Thyroid gland (tissue), 4 donors: ENCODE measurements at places on chromosomes 4 and X.

DNA sequence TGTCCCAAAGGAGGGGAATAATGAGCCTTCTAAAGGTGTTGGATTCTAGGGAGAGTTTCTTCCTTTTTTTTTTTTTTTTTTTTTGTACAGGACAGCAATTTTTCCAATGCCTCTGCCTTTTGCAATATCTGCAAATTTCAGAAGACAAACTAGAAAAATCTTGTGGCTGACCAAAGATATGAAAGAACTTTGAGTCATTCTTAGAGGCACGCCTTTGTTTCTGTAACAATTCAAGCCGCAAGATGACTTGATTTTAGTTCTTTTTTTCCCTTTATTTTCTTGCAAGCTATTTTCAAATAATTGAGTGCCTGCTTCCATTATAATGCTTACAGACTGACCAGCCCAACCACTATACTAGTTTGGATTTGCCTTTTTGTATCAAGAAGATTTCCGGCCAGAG is 47.6 kb upstream of the UXT start:
- H3K4me1 ChIP-seq: no peaks in the 10 kb centered on the region
- H3K27me3 ChIP-seq: no peaks in the 10 kb centered on the region
- no peaks in the 10 kb centered on the region for H3K36me3 ChIP-seq

GRCh38 chr4:105458001-105458400 is 15.9 kb downstream of the PPA2 start:
- H3K36me3 ChIP-seq: no peaks in the 10 kb centered on the region
- no peaks in the 10 kb centered on the region for H3K27me3 ChIP-seq
- no peak overlapping the region for H3K27ac ChIP-seq

DNA sequence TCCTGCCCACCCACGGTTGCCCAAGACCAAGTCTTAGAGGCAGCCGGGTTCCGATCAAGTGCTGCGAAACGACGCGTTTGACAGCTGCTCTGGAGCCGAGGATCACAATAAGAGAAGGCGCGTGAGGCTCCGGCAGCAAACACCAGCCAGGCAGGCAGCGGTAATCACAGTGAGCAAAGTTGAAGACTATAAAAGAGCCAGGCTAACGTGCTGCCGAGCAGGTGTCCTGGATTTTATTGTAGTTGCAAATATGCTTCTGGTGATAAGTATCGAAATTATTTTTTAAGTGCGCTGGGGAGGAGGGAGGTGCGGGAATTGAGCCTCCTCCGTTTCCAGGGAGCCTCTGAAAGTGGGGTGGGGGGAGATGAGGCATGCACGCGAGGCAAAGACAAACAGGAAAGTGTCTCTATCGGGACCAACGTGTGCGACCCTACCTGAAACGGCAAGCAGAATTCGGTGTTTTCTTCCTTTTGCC is 590 bp downstream of the GABRA2 start:
- no peak overlapping the region for H3K4me3 ChIP-seq
- DNase-seq: peak; percentile 14
- no peaks in the 10 kb centered on the region for H3K36me3 ChIP-seq

GRCh38 chr4:187770345-187770744 is 225.2 kb upstream of the ZFP42 start:
- no peaks in the 10 kb centered on the region for H3K27me3 ChIP-seq
- no peak overlapping the region for H3K4me3 ChIP-seq
- DNase-seq: no peak
- H3K27ac ChIP-seq: no peak overlapping the region
- no peaks in the 10 kb centered on the region for H3K36me3 ChIP-seq

- peak; percentile 73 for DNase-seq
- H3K4me1 ChIP-seq: no peaks in the 10 kb centered on the region
- no peak within 1 kb of the TSS for H3K27ac ChIP-seq
- H3K27me3 ChIP-seq: no peaks in the 10 kb centered on the region
Measured at GRCh38 chrX:102515975-102516941, at the start of gene TMSB15A. Gene TMSB15A, minus strand, starts transcription at chrX:102516739.

DNA sequence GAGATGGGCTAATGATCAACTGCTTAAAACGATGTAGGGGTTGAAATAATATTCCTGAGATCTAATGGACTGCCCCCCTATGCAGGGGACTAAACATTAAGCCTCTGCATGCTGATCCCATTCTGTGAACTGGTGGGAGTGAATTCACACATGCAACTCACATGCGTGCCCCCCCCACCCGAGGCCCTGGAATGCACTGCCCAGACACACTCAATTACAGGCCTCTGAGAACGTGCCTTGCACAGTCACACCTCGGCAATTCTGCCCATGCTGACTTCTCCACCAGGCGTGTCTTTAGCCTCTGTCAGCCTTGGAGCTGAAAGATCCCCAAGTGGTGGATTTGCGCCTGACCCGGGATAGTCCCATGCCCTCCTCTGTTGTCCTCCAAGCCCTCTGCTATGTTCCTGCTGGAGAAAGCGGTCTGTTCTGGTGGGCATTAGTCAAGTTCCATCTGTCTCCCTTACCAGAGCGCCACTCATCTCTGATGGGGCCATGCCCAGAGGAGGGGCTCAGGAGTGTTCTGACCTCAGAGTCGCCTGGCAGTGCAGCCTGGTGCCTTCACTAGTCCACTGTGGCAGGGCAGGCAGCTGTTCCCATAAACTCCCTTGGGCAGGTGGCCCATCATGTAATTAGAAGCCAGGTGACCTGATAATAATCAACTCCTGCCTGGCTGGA is 86.5 kb downstream of the DRD5 start:
- no peaks in the 10 kb centered on the region for H3K27me3 ChIP-seq
- H3K27ac ChIP-seq: no peak overlapping the region
- DNase-seq: no peak
- H3K4me3 ChIP-seq: no peak overlapping the region

- H3K4me1 ChIP-seq: no peaks in the 10 kb centered on the region
- no peak overlapping the region for H3K27ac ChIP-seq
- DNase-seq: no peak
- H3K4me3 ChIP-seq: no peak overlapping the region
- H3K27me3 ChIP-seq: no peaks in the 10 kb centered on the region
Measured at GRCh38 chrX:96752781-96753180, 68.1 kb downstream of the DIAPH2 start.

- peak overlapping the region; percentile 97 for H3K27ac ChIP-seq
- peak overlapping the region; percentile 69 for H3K4me3 ChIP-seq
- peak; percentile 70 for DNase-seq
- H3K27me3 ChIP-seq: no peaks in the 10 kb centered on the region
Measured at GRCh38 chr4:10115797-10116568, 616 bp downstream of the WDR1 start.

- H3K27me3 ChIP-seq: no peaks in the 10 kb centered on the region
- H3K36me3 ChIP-seq: no peaks in the 10 kb centered on the region
- no peak for DNase-seq
- H3K4me1 ChIP-seq: no peaks in the 10 kb centered on the region
- H3K27ac ChIP-seq: no peak overlapping the region
- no peak overlapping the region for H3K4me3 ChIP-seq
Measured at GRCh38 chr4:142929526-142929925, 83.4 kb upstream of the INPP4B start.

DNA sequence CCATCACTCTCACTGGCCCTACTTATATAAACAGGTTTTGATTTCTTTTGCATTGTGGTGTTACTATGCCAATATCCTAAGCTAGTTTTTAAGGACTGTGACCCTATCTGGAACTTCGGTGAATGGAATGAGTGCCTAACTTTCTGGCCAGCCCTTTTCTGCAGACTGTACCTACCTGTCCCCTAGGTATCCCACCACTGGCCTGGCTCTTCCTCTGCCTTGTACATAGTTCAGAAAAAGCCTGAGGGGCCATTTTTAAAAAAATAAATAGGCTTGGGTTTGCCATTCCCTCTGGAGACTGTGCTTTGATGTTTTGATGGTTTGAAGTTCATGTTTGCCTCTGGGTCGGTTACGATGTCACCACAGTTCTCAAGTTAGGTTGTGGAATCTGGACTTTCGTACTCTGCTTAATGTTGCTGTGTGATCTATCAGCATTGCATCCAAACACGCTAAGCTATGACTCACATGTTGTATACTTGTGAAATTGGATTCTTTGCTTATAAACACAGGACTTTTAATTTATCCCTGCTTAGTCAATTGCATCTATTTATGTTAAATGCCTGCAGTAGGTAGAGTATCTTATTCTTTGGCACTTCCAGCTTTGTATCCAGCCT is 182.0 kb downstream of the ANKRD50 start:
- H3K27ac ChIP-seq: no peak overlapping the region
- H3K36me3 ChIP-seq: no peaks in the 10 kb centered on the region
- H3K27me3 ChIP-seq: no peaks in the 10 kb centered on the region
- H3K4me3 ChIP-seq: no peak overlapping the region

GRCh38 chr4:10877076-10877475 is 192.5 kb upstream of the CLNK start:
- no peaks in the 10 kb centered on the region for H3K4me1 ChIP-seq
- no peak overlapping the region for H3K4me3 ChIP-seq
- no peak overlapping the region for H3K27ac ChIP-seq

- no peaks in the 10 kb centered on the region for H3K27me3 ChIP-seq
- no peaks in the 10 kb centered on the region for H3K36me3 ChIP-seq
- no peak for DNase-seq
- no peaks in the 10 kb centered on the region for H3K4me1 ChIP-seq
Measured at GRCh38 chr4:141511055-141511454, 125.3 kb upstream of the IL15 start.

- H3K4me3 ChIP-seq: no peak overlapping the region
- no peaks in the 10 kb centered on the region for H3K4me1 ChIP-seq
- no peak overlapping the region for H3K27ac ChIP-seq
- no peak for DNase-seq
Measured at GRCh38 chrX:148535639-148536038, 35.2 kb downstream of the AFF2 start.

GRCh38 chrX:24253030-24253429 is 60.8 kb downstream of the SUPT20HL2 start:
- no peaks in the 10 kb centered on the region for H3K36me3 ChIP-seq
- DNase-seq: no peak
- H3K4me1 ChIP-seq: no peaks in the 10 kb centered on the region

- no peaks in the 10 kb centered on the region for H3K36me3 ChIP-seq
- H3K4me3 ChIP-seq: no peak overlapping the region
- no peaks in the 10 kb centered on the region for H3K4me1 ChIP-seq
- H3K27me3 ChIP-seq: no peaks in the 10 kb centered on the region
- no peak overlapping the region for H3K27ac ChIP-seq
- peak; percentile 46 for DNase-seq
Measured at GRCh38 chr4:156638925-156639605, 332.5 kb downstream of the PDGFC start.

DNA sequence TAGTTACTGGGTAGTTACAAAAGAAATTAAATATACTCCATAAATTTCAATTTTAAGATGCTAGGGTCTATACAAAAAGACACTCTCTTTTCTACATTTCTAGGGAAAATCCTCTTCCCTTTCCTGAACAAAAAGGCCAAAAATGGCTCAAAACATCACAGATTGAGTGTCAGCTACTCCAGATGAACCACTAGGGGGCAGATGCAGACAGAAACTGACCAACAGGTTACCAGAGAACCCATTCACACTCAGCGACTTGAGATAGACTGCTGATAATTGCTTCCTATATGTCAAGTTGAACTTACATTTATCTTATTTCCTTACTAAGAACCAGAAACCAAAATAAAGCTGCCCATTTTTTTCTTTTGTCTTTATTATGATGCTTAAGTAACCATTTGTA is 83.4 kb upstream of the MID1IP1 start:
- H3K4me3 ChIP-seq: no peak overlapping the region
- H3K36me3 ChIP-seq: no peaks in the 10 kb centered on the region
- no peak for DNase-seq

DNA sequence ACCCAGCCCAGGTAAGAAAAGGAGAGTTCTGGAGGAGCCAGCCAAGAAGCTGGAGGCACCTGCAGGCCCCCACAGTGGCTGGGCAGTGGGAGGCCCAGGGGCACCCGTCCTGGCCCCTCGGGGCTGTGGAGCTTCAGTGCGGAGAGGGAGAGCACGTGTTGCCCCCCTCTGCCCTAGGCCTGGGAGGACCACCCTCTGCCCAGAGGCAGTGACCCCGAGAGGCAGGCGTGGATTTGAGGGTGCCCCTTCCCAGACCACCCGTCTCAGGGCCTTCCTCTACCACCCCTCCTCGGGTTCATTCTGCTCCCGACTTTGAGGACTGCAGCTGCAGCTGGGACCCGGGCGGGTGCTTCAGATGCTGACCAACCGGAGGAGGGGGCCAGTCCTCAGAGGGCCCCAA is 12.1 kb upstream of the HGFAC start:
- H3K4me3 ChIP-seq: no peak overlapping the region
- DNase-seq: no peak
- H3K27ac ChIP-seq: no peak overlapping the region
- no peaks in the 10 kb centered on the region for H3K4me1 ChIP-seq
- H3K36me3 ChIP-seq: peaks cover 5% of the 10 kb centered on the region

DNA sequence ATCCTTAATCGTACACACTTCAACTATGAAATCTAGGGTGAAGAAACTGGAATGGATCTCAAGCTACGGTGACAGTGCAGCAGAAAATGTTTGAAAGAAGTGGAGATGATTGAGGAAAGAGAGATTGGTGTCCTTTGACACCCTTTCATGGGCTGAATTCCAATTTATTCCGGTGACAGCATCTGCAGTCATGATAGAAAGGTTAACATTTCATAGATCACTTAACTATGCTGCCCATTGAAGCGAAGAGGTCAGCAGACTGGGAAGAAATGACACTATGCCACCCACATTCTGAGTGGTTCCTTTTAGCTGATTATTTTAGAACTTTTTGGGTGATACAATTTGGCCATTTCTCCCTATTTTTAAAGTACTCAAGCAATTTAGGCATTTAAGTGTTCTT is 82.3 kb downstream of the DNAAF6 start:
- H3K4me1 ChIP-seq: no peaks in the 10 kb centered on the region
- H3K27ac ChIP-seq: no peak overlapping the region
- no peaks in the 10 kb centered on the region for H3K36me3 ChIP-seq
- no peaks in the 10 kb centered on the region for H3K27me3 ChIP-seq
- DNase-seq: no peak
- H3K4me3 ChIP-seq: no peak overlapping the region

GRCh38 chrX:129522184-129523078 is 859 bp downstream of the SMARCA1 start:
- H3K4me3 ChIP-seq: peak overlapping the region; percentile 51
- peak overlapping the region; percentile 93 for H3K27ac ChIP-seq
- H3K36me3 ChIP-seq: no peaks in the 10 kb centered on the region
- DNase-seq: peak; percentile 62
- H3K4me1 ChIP-seq: no peaks in the 10 kb centered on the region

- no peak overlapping the region for H3K27ac ChIP-seq
- no peak for DNase-seq
- no peaks in the 10 kb centered on the region for H3K27me3 ChIP-seq
- H3K4me3 ChIP-seq: no peak overlapping the region
- H3K36me3 ChIP-seq: no peaks in the 10 kb centered on the region
Measured at GRCh38 chr4:54017308-54017707, 47.1 kb downstream of the CHIC2 start.

DNA sequence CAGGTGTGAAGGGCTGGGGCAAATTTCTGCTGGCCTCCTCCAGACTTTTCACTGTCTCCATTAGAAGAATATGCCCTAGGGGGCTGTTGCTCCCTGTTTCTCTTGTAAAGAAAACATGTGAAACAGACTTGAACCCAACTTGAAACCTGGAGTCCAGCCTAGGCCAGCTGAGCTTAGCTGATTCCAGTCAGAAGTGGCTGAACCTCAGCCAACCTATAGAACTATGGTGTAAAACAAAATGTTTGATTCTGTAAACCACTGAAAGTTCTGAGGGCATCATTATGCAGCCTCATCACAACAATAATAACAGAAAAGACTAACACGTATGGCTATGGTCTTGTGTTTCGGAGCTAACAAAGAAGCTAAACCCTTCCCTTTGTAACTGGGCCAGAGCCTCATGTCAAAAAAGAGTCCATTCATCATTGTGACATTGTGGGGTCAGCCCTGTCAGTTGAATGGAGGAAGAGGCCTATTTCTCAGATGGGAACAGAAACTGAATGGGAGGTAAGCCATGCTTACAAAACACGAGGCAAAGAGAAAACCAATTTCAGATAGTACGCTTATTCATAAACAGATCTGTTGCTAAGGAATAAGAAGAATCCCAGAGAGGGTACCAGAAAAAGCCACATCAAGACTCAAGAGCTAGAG is 34.1 kb downstream of the SETD7 start:
- no peaks in the 10 kb centered on the region for H3K4me1 ChIP-seq
- H3K27me3 ChIP-seq: no peaks in the 10 kb centered on the region
- no peak for DNase-seq
- no peak overlapping the region for H3K27ac ChIP-seq
- no peak overlapping the region for H3K4me3 ChIP-seq
